Natural killer cell (primary cell): ENCODE measurements at places on chromosomes 13 and 19.

DNA sequence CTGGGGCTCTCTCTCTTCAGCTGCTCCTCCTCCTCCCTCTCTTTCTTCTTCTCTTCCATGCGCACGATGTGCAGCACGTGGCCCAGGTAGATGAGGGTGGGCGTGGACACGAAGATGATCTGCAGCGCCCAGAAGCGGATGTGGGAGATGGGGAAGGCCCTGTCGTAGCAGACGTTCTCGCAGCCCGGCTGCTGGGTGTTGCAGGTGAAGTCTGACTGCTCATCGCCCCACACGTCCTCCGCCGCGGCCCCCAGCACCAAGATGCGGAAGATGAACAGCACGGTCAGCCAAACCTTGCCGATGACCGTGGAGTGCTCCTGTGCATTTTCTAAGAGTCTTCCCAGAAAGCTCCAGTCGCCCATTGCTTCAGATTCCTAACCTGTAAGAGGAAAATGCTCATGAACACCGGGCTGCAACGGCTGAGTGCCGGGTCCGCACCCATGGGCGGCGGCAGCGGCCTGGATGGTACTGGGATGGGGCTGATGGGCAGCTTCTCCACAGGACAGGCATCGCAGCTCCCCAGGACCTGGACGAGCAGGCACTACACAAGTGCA, 17.8 kb downstream of the GJA3 start:
- H3K4me1 ChIP-seq: no peaks in the 10 kb centered on the region
- no peak for DNase-seq
- H3K4me3 ChIP-seq: no peak overlapping the region
- H3K27me3 ChIP-seq: peaks cover 15% of the 10 kb centered on the region
- H3K27ac ChIP-seq: no peak overlapping the region

- H3K36me3 ChIP-seq: no peaks in the 10 kb centered on the region
- no peaks in the 10 kb centered on the region for H3K27me3 ChIP-seq
- no peak overlapping the region for H3K4me3 ChIP-seq
- DNase-seq: no peak
Observed at GRCh38 chr13:98254513-98254912, 77.4 kb upstream of the RNF113B start.

DNA sequence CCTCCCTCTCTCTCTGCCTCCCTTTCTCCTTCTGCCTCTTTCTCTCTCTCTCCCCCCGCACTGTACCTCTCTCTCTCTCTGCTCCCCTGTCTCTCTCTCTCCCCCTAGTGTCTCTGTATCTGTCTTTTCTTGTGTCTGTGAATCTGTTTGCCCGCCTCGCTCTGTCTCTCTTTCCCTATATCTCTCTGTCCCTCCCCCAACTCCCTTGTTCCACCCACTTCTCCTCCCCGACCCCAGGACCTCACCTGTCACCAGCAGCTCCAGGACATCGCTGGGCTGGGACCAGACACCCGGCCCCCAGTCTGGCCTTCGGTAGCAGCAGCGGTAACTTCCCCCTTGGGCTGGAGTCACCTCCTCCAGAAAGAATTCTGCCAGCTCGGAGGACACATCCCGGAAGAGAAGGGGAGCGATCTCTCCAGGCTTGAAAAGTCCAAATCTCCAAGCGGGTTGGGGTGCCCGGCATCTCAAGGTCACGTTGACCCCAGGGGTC, 3.9 kb downstream of the OSCAR start:
- no peak for DNase-seq
- H3K4me1 ChIP-seq: peaks cover 20% of the 10 kb centered on the region
- H3K27ac ChIP-seq: peak overlapping the region; percentile 58

- no peak overlapping the region for H3K4me3 ChIP-seq
- H3K27me3 ChIP-seq: no peaks in the 10 kb centered on the region
- H3K36me3 ChIP-seq: no peaks in the 10 kb centered on the region
- no peak for DNase-seq
- no peak overlapping the region for H3K27ac ChIP-seq
Observed at GRCh38 chr19:58350871-58351557, 2.3 kb downstream of the A1BG start.

GRCh38 chr13:33194820-33195692, 90.5 kb downstream of the STARD13 start:
- H3K27ac ChIP-seq: no peak overlapping the region
- no peaks in the 10 kb centered on the region for H3K4me1 ChIP-seq
- no peak for DNase-seq
- H3K36me3 ChIP-seq: no peaks in the 10 kb centered on the region

- no peaks in the 10 kb centered on the region for H3K4me1 ChIP-seq
- no peaks in the 10 kb centered on the region for H3K36me3 ChIP-seq
- no peak for DNase-seq
- H3K27me3 ChIP-seq: no peaks in the 10 kb centered on the region
Observed at GRCh38 chr13:103351035-103351828, 285.0 kb upstream of the SLC10A2 start.

GRCh38 chr13:71619096-71619495, 247.9 kb downstream of the DACH1 start:
- no peak overlapping the region for H3K4me3 ChIP-seq
- DNase-seq: no peak
- H3K27me3 ChIP-seq: no peaks in the 10 kb centered on the region
- no peaks in the 10 kb centered on the region for H3K36me3 ChIP-seq
- no peaks in the 10 kb centered on the region for H3K4me1 ChIP-seq

- H3K4me1 ChIP-seq: peaks cover 36% of the 10 kb centered on the region
- DNase-seq: no peak
- H3K4me3 ChIP-seq: no peak overlapping the region
- peaks cover 13% of the 10 kb centered on the region for H3K36me3 ChIP-seq
- no peaks in the 10 kb centered on the region for H3K27me3 ChIP-seq
Observed at GRCh38 chr19:6271721-6272410, 7.9 kb downstream of the MLLT1 start.

GRCh38 chr13:85545771-85546170, 253.4 kb downstream of the SLITRK6 start:
- no peaks in the 10 kb centered on the region for H3K36me3 ChIP-seq
- no peaks in the 10 kb centered on the region for H3K4me1 ChIP-seq
- no peak overlapping the region for H3K4me3 ChIP-seq

GRCh38 chr19:31166206-31166605, 183.0 kb downstream of the TSHZ3 start:
- H3K27me3 ChIP-seq: no peaks in the 10 kb centered on the region
- no peaks in the 10 kb centered on the region for H3K36me3 ChIP-seq
- H3K4me1 ChIP-seq: no peaks in the 10 kb centered on the region

- no peaks in the 10 kb centered on the region for H3K4me1 ChIP-seq
- H3K27me3 ChIP-seq: no peaks in the 10 kb centered on the region
- no peak overlapping the region for H3K27ac ChIP-seq
- H3K36me3 ChIP-seq: no peaks in the 10 kb centered on the region
- H3K4me3 ChIP-seq: no peak overlapping the region
Observed at GRCh38 chr13:77350811-77351210, 23.9 kb upstream of the MYCBP2 start.

GRCh38 chr13:49869519-49869918, 66.6 kb downstream of the SPRYD7 start:
- H3K4me3 ChIP-seq: no peak overlapping the region
- no peak for DNase-seq
- H3K4me1 ChIP-seq: no peaks in the 10 kb centered on the region
- no peaks in the 10 kb centered on the region for H3K36me3 ChIP-seq
- H3K27me3 ChIP-seq: no peaks in the 10 kb centered on the region

- H3K4me3 ChIP-seq: no peak overlapping the region
- H3K4me1 ChIP-seq: no peaks in the 10 kb centered on the region
- no peak overlapping the region for H3K27ac ChIP-seq
Observed at GRCh38 chr13:50645092-50645491, 198.4 kb downstream of the DLEU7 start.

DNA sequence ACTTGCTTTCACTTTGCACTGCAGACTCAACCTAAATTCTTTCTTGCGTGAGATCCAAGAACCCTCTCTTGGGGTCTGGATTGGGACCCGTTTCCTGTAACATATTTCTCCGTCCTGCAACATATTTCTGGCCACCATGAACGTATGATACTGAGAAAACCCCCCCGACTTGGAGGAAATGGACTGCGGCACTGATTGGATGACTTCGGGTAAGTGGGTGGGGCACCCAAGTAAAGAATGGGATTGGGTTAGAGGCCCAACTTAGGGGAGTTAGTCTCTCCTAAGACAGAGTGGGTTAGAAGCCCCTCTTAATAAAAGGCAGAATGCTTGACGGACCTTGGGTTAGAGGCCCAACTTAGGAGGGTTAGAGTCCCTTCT, 690.4 kb downstream of the UQCRFS1 start:
- no peak overlapping the region for H3K27ac ChIP-seq
- H3K36me3 ChIP-seq: no peaks in the 10 kb centered on the region
- DNase-seq: no peak
- no peak overlapping the region for H3K4me3 ChIP-seq

- peaks cover 53% of the 10 kb centered on the region for H3K4me1 ChIP-seq
- H3K4me3 ChIP-seq: peak overlapping the region; percentile 99
- DNase-seq: no peak
- H3K27me3 ChIP-seq: no peaks in the 10 kb centered on the region
- peak overlapping the region; percentile 88 for H3K27ac ChIP-seq
Observed at GRCh38 chr19:5621311-5621944, 1.1 kb downstream of the SAFB2 start.

DNA sequence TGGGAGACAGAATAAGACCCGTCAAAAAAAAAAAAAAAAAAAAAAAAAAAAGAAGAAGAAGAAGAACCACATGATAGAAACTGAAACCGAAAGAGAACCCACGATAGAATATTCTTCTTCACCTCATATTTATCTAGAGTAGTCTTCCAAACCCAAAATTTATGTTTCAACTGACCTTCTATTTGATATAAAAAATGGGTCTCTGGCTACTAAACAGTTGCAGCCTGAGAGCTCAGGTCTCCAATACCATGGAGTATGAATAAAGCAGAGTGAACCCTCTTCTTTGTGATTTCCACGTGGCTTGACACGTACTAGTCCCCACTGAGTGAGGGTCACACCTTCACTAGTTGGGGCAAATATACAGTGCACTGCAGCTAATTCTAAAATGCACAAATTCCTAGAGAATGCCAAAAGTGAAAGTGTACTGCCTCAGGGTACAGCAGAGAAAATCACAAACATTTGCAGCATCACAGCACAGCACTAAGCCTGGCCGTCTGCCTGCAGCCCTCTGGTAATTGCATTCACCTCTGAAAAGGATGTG, 30.8 kb upstream of the RFC3 start:
- H3K4me1 ChIP-seq: peaks cover 7% of the 10 kb centered on the region
- H3K4me3 ChIP-seq: peak overlapping the region; percentile 42
- H3K27ac ChIP-seq: peak overlapping the region; percentile 64
- H3K27me3 ChIP-seq: no peaks in the 10 kb centered on the region
- H3K36me3 ChIP-seq: no peaks in the 10 kb centered on the region

DNA sequence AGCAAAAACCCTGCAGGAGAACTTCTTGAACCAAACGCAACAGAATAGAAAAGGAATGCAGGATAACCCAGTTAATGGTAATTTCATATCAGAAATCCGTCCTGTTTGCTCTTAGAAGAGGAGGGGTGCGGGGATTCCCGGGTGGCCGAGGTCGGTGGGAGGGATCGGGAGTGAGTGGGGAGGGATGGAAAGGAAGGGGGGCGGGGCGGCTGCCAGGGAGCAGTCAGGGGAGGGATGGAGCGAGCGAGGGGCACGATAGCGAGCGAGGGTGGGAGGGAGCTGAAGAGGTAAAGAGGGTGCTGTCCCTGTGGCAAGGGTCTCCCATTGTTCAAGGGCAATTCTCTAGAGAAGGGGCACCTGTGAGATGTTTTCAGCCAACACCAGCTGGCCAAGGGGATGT, 26.5 kb downstream of the CD177 start:
- no peaks in the 10 kb centered on the region for H3K4me1 ChIP-seq
- no peaks in the 10 kb centered on the region for H3K36me3 ChIP-seq
- H3K27me3 ChIP-seq: no peaks in the 10 kb centered on the region
- H3K4me3 ChIP-seq: no peak overlapping the region
- no peak for DNase-seq

DNA sequence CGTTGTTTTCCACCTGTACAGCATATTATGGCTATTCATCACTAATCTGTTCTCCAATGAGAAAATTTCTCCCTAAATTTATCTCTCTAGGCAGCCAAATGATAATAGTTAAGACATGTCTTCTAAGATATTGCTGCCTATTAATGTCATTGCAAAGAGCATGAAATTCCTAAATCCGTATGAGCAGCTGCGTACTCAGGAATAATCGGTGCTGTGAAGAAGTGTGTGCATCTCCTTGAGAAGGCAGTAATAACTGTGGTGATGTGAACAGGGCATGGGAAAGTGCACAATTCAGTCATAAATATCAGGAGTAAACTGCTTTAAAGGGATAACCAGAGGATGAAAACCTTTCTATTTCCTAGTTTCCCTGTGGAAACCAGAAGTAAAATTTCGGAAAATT, 112.2 kb downstream of the SLITRK5 start:
- no peaks in the 10 kb centered on the region for H3K27me3 ChIP-seq
- H3K36me3 ChIP-seq: no peaks in the 10 kb centered on the region
- H3K4me3 ChIP-seq: no peak overlapping the region
- no peaks in the 10 kb centered on the region for H3K4me1 ChIP-seq

- H3K4me3 ChIP-seq: no peak overlapping the region
- H3K27me3 ChIP-seq: peaks cover 21% of the 10 kb centered on the region
- no peaks in the 10 kb centered on the region for H3K36me3 ChIP-seq
- DNase-seq: peak; percentile 2
- H3K4me1 ChIP-seq: peaks cover 30% of the 10 kb centered on the region
- H3K27ac ChIP-seq: no peak overlapping the region
Observed at GRCh38 chr13:57632276-57633140, 964 bp downstream of the PCDH17 start.

DNA sequence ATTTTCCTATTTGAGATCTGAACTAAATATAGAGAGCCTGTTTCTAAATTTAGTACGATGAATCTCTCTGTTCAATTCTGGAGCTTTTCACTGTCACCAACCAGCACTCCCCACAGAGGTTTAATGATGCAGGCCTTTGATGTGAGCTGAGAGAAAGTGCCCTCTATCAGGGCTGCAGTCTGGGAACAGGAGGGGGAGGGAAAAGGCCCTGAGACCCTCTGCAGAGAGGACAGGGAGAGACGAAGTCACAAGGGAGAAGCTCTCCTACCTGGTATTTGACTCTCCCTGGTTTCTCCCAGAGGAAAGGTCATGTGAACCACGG, 206.8 kb upstream of the SOX1 start:
- no peaks in the 10 kb centered on the region for H3K27me3 ChIP-seq
- no peak for DNase-seq
- H3K27ac ChIP-seq: no peak overlapping the region
- no peaks in the 10 kb centered on the region for H3K4me1 ChIP-seq
- H3K4me3 ChIP-seq: no peak overlapping the region
- no peaks in the 10 kb centered on the region for H3K36me3 ChIP-seq

GRCh38 chr19:40640744-40641143, 39.6 kb downstream of the LTBP4 start:
- H3K4me3 ChIP-seq: no peak overlapping the region
- H3K27ac ChIP-seq: no peak overlapping the region
